Fibroblast of the aortic adventitia (primary cell): ENCODE measurements at places on chromosomes 3 and 15.

DNA sequence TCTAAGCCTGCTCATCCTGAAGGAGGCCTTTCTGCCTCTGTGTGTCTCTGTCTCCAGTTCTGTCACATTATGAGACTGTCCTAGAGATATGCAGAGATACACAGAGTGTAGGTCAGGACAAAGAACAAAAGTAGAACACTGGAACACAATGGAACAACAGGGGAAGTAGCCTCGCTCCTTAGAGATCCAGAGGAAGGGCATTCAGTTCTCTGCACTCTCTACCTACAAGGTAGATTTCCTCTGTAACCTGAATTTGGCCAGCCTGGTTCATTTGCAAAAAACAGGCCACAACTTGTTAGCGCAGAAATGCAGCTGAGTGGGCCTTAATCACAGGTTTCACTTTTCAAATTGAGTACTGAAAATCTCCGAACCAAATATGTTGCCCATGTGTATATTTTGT is 19.4 kb downstream of the NEK10 start:
- no peak for DNase-seq

DNA sequence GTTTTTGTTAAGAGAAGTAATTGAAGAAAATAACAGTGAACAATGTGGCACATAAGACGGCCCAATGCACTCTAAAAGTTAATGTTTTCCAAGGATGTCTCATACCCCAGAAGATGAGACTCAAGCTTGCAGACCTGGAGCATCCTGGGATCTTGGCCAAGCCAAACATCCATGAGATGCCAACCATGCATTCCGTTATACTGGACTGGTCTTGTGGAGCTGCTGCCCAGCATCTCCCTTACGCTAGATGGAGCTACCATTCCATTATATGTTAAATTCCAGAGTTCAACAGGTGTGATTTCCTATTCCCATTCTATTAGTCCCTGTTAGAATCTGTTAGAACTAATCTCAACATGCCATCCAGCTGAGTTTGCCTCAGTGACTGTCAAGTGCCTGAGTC is 181.8 kb downstream of the PDCD6IP start:
- peak; percentile 68 for DNase-seq

DNA sequence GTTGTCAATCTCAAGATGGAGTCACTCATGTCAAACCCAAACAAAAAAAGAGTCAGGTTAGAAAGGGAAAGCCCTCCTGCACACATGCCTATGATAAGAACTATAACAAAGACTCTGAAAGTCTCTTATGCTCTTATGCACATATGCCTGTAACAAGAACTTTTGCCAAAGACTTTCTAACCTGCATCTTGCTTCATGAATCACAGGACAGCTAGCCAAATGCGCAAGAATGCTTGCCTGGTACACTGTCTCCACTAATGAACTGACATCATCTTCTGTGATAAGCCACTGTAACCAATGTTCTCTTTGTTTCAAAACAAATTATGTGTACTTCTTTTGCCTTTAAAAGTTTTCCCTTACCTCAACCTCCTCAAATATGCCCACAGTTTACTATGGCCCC is 18.2 kb upstream of the EHHADH start:
- peak; percentile 28 for DNase-seq

- DNase-seq, result no peak
Measured at GRCh38 chr3:143276592-143276991, 157.0 kb downstream of the CHST2 start.

GRCh38 chr3:111246967-111247760 is 175.5 kb downstream of the NECTIN3 start:
- DNase-seq, result peak; percentile 21

GRCh38 chr3:123586131-123586530 is 1.3 kb upstream of the HACD2 start:
- DNase-seq, result peak; percentile 31

GRCh38 chr15:66876421-66876730 is 174.3 kb downstream of the SMAD6 start:
- no peak for DNase-seq

GRCh38 chr3:105094588-105094987 is 272.1 kb upstream of the ALCAM start:
- no peak for DNase-seq

GRCh38 chr3:129104051-129104450 is 17.6 kb downstream of the RAB43 start:
- DNase-seq, result no peak
